Inflammatory macrophage treated with lipopolysaccharide for 4 hours (primary cell): ENCODE measurements at places on chromosomes 12 and 14.

GRCh38 chr12:82099216-82099615 is 259.0 kb downstream of the CCDC59 start:
- no peak for DNase-seq

- no peak for DNase-seq
Observed at GRCh38 chr12:132160601-132161035, 16.4 kb downstream of the NOC4L start.

DNA sequence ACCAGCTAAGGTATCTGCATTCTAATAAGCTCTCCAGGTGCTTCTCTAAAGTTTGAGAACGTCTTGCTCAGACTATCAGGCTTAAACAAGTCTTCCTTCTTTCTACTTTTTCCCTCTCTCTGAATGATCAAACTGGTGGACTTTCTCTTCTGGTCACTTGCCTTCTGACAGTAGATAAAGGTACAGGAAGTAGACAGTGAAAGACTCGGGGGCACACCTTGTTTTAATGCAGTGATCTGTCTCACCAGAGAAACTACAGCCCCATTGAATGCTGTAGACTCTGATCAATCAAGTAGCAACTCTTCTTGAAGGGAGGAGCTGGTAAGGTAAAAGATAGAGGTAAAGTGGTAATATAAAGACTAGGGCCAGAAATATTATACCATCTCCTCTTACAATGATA is 48.1 kb upstream of the ATXN7L3B start:
- no peak for DNase-seq

- no peak for DNase-seq
Observed at GRCh38 chr12:65930114-65930828, 106.0 kb downstream of the HMGA2 start.

- DNase-seq, result no peak
Observed at GRCh38 chr12:57215668-57216013, 953 bp upstream of the NXPH4 start.

DNA sequence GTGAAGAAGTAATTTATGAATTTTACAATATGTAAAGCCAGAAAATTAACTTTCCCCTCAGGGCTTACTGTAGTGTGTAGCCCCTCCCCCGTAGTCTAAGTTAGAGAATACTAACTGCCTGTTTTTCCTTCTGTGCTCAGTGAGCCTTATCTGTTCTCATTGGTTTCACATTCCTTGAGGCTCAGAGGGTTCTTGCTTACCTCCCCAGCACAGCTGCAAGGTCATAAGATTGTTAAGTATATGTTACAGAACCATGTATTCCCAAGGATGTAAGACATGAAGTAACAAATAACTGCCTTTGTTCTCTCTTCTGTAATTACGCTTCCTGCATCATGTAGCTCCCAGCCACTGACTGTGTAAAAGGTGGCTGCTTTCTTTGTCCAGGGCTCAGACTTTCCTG is 1351.1 kb downstream of the TMEM121 start:
- no peak for DNase-seq

DNA sequence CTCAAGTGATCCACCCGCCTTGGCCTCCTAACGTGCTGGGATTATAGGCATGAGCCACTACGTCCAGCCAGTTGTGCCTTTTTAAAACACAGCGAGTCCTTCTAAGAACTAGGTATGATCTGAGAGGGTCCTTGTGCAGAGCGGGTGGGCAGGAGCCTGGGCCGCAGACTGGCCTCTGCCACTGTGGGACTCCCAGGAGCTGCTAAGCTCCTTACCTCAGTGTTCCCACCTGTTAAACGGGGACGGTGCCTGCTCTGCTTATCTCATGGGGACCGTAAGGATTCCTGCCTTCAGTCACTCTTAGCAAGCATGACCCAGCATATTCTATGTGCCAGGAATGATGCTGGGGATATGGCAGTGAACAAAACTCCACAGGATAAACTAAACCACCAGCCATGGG is 136.9 kb downstream of the RBM19 start:
- no peak for DNase-seq

- DNase-seq, result no peak
Observed at GRCh38 chr12:203462-204260, 10.3 kb downstream of the SLC6A12 start.

- DNase-seq, result no peak
Observed at GRCh38 chr12:65845751-65846537, 21.7 kb downstream of the HMGA2 start.

DNA sequence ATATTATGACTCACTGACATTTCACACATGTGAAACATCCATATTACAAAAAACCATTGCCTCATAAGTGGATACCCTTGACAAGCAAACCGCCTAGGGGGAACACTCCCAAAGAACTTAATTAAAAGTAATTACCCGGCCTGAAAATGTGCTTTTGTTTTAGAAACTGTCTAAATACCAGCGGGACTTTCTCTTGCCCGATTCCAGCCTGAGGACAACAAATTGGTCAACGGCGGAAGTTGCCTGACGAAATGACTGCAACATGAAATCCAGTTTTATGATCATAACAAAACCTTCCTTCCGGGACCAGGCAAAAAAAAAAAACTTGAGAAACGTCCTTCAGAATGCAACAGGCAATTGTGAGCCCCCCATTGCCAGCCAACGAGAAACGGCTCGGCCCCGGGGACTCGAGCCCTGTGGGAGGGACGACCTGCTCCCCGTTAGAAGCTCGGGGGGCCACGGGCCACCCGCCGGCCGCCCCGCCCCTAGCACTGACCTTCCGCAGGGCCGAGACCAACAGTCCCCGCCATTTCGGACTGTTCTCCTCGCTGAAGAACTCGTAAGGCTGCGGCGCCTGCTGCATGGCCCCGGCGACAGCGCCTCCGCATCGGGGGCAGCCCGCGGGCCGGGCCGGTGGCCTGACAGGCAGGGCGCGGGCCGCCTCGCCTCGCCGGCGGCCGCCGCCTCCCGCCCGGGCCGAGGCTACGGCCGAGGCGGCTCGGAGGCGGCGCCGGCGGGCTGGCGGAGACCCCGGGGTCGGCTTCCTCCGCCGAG is 490 bp downstream of the SOS2 start:
- peak; percentile 78 for DNase-seq

- DNase-seq, result peak; percentile 92
Observed at GRCh38 chr14:72476657-72477499, 417.0 kb downstream of the DPF3 start.

DNA sequence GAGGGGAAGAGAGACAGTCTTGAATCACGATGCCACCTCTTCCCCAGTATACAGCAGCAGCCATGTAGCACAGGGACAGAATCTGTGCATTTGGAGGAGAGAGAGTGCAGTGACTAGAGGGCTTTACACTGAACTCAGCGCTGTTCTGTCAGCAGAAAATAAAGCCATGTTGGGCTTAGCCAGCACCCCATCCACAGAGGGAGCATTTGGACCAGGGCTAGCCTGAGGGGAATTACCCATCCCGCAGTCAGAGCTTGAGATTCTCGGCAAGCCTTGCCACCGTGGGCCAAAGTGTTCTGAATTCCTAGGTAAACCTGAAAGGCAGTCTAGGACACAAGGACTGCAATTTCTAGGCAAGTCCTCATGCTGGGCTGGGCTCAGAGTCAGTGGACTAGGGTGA is 120.4 kb upstream of the CNOT2 start:
- DNase-seq, result no peak

- DNase-seq, result peak; percentile 83
Observed at GRCh38 chr12:54935235-54935951, 49.2 kb downstream of the TESPA1 start.

- no peak for DNase-seq
Observed at GRCh38 chr12:53480491-53481442, 18.5 kb downstream of the MAP3K12 start.

- no peak for DNase-seq
Observed at GRCh38 chr14:71001742-71002141, 94.5 kb downstream of the PCNX1 start.

DNA sequence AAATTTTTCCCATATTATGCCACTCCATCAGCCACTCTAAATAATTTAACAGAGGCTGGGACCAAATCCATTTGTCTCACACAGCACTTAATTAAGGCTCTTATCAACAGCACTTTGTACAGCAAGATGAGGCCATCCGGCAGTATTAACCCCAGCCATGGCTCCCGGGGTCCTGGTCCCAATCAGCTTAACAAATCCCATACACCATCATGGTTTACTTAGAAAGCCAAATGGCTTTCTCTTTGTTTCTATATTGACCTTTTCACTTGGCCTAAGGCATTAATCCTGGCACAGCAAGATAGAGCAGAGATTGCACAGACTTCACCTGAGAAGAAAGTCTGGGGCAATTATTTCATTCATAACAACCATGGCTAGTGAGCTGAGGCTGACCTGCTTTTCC is 38.6 kb downstream of the SPTSSA start:
- no peak for DNase-seq

DNA sequence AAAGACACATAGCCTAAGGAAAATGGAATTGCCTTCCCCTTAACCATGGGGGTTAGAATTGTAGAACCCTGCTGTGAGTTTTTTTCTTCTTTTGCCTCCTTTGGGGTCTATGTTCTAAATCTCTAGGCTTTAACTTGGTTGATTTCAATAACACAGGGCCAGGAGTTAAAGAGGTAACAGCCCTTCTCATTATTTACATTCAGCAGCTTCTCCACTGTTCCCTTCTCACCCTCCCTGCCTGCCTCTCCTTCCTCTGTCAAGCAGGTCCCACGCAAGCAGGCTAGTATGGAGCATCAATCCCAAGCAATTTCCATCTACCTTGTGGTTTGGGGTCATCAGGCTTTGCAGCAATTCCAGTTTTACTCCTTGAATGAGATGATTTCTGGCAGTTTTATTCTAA is 236.1 kb upstream of the G2E3 start:
- no peak for DNase-seq

GRCh38 chr14:59844186-59844812 is 26.3 kb downstream of the RTN1 start:
- DNase-seq, result no peak

DNA sequence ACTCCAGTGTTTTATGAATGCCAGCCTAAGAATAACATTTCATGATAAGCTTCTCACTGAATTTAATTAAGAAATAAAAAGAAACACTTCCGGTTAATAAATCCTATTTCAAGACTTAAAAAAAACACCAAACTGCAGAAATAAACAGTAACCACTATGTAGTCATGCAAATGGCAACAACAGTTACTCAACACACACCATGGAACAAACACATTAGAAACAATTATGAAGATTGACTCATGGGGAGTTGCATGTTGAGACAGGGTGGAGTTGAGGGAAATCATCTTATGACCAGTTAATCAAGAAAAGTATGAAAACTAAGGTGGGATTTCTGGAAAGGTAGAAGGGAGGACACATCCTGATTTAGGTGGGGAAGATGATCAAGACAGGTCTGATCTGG is 52.7 kb downstream of the PLBD1 start:
- peak; percentile 4 for DNase-seq

DNA sequence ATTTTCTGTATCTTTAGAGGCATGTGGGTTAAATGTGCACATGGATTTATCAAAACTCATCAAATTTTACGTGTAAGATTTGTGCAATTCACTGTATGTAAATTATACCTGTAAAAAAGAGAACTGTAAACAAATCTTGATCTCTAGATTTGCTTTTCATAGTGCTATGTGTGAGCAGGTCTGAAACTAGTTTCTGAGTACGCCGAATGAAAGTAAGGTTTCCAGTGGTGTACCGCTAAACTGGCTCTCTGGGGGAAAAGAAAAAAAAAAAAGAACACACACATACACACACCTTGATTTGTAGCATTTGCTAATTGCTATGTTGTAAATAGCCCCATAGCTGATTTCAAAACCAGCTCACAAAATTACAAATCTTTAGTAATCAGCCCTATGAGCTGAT is 8.6 kb upstream of the SLC41A2 start:
- no peak for DNase-seq

GRCh38 chr12:111791507-111791906 is 24.8 kb downstream of the ALDH2 start:
- DNase-seq, result no peak

DNA sequence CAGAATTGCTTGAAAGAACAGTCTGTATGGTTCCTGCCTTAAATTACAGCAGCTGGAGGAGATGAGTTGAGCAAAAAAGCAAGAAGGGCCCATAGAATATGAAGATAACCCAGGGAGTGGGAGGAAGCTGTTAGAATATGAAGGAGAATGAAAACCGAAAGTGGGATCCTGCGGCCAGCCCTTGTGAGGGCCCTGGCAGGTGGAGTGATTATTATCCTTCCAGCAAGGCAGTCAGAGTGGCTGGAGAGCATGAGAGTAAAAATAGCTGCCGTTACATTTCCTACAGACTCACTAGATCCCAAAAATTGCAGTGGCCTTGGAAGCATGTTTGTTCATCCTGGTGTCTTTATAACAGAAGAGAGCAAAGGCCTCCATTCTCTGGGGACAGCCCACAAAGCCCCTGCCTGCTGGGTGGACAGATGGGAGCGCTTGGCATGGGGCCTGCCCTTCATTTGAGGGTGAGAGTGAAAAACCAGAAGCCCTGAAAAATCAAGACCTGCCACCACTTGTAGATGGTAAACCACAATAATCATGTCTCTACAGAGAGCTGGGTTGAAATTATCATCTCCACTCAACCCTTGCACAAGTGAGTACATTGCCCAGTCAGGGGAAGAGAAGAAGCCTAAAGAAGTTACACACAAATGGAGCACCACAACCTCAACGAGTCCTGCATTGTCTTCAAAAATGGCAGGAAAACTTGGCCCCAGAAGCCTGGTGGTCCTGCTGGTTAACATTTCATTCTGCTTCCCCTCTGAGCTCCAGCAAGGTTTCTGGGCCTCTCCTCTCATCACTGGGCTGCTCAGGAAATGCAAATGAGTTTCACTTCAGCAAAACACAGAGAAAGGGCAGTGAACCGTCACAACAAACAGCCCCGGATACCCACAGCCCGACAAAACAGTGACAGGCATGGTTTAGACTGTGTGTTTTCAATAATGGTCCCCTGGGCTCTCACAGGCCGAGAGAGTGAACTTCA is 20.5 kb downstream of the ZDHHC22 start:
- peak; percentile 74 for DNase-seq

DNA sequence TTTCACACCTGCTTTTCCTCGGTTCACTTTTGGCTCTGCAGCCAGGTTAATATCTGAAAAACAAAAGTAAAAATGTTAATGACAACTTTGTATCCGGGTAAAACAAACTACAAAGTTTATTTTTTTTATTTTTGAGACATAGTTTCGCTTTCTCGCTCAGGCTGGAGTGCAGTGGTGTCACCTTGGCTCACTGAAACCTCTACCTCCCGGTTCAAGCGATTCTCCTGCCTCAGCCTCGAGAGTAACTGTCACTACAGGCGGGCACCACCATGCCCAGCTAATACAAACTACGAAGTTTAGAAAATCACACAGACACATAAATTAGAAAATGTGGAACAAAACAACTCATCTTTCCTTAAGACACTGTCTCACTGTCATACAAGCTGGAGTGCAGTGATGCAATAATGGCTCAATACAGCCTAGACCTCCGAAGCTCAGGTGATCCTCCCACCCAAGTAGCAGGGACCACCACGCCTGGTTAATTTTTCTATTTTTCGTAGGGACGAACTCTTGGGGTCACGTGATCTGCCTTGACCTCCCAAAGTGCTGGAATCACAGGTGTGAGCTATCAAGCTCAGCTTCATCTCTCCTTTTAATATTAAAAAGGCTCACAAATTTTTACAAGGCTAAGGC is 38.1 kb downstream of the HNRNPC start:
- no peak for DNase-seq
